ENCODE measurements at places on chromosomes 16 and 17.
A peak's percentile ranks its signal among the peaks of the same experiment; 100 is the strongest.

GRCh38 chr16:24309258-24310142 lies 53.4 kb downstream of the CACNG3 start:
- DNase-seq = no peak

- no peak for DNase-seq
Measured at GRCh38 chr17:13073018-13073417, 55.2 kb upstream of the ELAC2 start.

GRCh38 chr16:23147666-23148065 lies 1.6 kb downstream of the USP31 start:
- DNase-seq = no peak

DNA sequence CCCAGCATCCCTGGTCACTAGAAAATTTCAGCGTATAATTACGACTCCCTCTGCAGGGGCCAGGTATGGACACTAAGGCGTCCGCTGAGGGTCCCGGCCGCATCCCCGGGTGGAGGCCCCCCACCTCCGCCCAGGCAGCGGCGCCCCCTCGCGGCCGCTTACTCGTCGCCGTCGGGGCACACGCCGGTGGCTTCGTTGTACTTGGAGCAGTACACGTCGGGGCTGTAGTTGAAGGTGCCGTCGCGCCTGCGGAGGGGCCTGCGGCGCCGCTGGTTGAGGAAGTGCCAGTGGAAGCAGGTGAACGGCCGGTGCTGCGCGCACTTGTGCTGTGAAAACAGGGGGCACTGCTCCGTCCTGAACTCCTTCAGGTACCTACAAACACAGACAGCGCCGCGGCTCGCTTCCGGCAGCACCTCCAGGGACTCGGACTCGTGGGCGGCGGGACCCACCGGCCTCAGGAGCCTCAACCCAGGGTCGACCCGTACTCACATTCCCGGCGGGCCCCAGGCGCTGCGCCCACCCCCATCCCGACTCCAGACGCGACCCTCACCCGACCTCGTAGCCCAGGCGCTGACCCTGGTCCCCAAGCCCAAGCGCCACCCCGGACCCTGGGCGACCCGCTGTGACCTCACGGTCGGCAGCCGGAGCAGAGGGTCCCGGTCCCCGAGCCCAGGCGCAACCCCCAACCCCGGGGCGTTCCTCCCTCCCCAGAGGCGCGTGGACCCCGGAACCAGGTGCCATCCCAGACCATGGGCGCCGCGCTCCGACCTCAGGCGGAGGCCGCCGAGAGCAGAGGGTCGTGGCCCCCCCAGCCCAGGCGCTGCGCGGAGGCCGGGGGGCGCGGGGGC lies 596 bp downstream of the UNKL start:
- peak; percentile 24 for DNase-seq

DNA sequence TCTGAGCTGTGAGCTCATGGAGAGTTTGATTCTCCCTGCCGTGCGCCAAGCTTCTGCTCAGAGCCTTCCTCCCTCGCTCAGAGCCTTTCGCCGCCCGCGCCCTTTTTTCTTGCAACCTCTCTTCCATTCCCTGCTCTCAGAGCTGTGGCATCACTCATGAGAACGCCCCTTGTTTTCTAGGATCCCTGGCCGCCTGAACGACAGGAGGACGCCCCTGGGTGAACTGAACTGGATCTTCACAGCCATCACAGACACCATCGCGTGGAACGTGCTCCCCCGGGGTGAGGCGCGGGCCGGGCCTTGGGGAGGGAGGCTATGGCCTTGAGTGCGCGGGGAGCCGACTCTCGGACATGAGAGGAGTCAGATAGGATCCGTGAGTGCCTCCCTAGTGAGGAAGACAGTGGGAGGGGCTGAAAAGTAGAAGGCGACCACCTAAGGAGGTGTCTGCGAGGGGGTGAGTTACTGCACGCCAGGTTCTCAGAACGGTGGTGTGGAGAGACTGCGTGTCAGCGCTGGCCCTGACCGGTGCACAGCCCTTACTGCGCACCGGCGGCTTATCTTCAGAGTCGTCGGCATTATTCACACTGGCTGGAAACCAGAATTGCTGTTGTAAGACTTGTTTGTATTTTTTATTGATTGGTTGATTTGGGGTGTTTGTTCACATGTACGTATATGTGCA lies 169.5 kb upstream of the CHMP6 start:
- no peak for DNase-seq

- no peak for DNase-seq
Measured at GRCh38 chr16:20042848-20043247, 30.8 kb downstream of the GPR139 start.

- no peak for DNase-seq
Measured at GRCh38 chr17:1077986-1078711, 81.2 kb downstream of the TIMM22 start.

DNA sequence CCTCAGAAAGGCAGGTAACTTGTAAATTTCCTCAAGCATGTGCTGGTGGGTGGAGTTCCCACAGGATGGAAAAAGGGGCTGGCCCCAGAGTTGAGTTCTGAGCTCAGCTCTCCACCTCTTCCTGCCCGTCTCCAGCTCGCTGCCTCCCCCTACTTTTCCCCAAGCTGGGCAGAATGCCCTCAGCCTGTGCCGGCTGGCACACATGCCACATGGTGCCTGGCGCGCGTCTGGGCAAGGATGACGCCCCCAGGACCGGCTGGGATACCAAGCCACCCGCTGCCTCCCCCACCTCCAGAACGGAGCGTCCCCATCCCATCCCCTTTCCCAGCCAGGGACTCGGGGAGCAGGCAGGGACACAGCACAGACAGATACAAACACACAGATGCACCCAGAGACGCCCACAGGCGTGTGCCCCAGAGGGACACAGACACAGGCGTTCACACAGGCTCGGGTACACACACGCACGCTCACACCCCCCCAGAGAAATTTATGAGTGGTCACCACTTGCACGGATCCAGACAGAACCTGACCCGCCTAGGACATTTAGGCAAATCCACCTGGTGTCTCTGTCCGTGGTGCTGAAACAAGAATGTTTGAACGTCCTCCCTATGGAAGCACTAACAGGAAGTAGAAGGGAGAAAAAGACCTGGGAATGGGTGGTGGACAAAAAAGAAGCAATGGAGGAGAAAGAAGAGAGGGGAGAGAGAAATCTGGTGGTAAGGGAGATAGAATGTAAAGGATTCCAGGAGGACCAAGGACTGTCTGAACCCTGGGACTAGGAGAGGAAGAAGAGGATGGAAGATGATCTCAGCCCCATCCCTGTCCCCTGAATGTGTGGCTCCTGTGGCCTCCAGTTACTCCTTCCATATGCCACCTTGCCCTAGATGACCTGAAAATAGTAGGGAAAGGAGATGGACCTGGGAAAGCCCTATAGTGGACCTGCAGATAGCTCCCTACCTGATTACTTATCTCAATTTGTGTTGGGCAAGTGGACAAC lies 15.5 kb downstream of the NEUROD2 start:
- peak; percentile 52 for DNase-seq

DNA sequence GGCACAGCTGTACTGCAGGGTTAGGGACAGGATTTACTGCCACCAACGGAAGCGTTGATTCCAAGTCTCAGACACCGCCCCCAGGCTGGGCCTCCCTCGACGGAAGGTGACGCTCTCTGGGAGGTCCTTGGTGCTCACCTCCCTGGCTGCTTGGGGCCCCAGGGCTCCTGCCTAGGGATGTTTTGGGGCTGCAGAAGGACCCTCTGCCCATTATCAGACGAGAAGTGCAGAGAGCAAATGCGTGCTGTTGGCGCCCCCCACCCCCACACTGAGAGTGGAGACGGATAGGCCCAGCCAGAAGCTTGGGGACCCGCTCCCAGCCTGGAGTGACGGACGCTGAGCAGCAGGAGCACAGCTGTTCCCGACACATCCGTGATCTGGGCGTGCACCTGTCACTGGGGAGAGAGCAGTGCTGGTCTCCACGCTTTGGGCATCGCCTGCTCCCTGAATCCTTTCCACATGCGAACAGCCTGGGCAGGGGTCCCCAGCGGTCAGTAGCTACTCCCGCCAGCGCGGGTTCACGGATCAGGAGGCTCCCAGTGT lies 5.1 kb upstream of the SOX8 start:
- DNase-seq = no peak

GRCh38 chr17:45073414-45074070 lies 12.4 kb downstream of the NMT1 start:
- DNase-seq = no peak

DNA sequence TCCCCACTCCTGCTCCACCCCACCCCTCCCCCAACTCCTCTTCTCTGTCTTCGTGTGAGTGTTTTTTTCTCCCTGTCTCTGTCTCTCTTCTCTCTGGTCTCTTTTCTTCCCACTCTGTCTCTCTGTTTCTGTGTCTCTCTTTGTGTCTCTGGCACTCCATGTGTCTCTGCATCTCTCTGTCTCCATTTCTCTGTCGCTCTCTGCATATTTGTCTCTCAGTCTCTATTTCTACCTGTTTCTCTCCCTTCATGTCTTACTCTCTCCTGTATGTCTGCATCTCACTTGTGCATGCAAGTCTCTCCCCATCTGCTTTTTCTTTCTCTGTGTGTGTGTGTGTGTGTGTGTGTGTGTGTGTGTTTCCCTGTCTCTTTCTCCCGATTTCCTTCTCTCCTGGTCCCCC lies 68.2 kb downstream of the LYRM1 start:
- DNase-seq = no peak

- DNase-seq = no peak
Measured at GRCh38 chr16:89925596-89926079, 2.5 kb downstream of the TUBB3 start.

GRCh38 chr17:46194393-46195216 lies 1.4 kb upstream of the KANSL1 start:
- no peak for DNase-seq

- DNase-seq = no peak
Measured at GRCh38 chr17:4136373-4136772, 6.5 kb downstream of the ZZEF1 start.

DNA sequence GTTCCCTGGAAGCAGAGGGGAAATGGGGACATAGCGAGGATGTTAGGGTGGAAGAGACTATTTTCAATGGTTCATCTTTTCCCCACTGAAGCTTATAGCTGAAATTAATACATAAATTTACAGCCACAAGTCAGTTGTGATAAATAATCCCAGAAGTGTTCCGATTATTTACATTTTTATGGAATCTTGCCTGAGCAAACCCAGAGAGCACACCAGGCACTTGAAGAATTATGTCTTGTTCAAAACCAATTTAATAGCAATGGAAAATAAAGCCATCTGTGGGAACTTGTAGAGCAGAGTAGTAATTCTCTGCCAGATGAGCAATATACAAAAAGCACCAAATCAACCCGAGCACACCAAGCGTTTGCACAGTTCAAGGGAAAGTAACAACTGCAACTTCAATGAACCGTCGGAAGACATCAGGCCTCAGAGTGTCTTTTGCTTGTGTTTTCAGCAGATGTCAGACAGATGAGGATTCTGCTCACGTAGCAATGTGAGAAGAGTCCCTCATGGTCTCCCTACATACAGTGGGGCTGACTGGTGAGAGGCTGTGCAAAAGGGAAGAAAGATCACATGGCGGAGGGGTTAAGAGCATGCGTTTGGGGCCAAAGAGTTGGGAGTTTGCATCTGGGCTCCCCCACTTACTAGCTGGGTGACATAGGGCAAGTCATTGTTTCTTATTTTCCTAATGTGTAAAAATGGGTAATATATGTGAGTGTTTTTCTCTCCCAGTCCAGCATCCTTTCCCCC lies 148.7 kb upstream of the HS3ST2 start:
- DNase-seq = no peak

GRCh38 chr17:59003860-59004259 lies 102.8 kb downstream of the TRIM37 start:
- DNase-seq = no peak

DNA sequence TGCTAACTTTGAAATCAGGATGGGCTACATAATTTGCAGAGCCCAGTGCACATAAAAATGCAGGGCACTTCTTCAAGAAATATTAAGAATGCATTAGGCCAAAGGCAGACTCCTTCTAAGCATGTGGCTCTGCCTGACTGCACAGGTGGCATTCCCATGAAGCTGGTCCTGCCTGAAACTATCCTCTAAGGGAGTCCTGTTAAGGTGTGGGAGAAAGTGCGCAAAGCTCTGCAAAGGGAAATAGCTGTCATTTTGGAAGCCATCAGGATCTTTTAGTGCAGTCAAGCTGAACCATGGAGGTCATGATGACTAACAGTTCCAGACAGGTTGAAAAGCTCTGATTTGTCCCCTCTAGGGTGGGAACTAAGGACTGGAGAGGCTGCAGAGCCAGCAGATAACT lies 41.9 kb upstream of the CRHR1 start:
- DNase-seq = no peak

DNA sequence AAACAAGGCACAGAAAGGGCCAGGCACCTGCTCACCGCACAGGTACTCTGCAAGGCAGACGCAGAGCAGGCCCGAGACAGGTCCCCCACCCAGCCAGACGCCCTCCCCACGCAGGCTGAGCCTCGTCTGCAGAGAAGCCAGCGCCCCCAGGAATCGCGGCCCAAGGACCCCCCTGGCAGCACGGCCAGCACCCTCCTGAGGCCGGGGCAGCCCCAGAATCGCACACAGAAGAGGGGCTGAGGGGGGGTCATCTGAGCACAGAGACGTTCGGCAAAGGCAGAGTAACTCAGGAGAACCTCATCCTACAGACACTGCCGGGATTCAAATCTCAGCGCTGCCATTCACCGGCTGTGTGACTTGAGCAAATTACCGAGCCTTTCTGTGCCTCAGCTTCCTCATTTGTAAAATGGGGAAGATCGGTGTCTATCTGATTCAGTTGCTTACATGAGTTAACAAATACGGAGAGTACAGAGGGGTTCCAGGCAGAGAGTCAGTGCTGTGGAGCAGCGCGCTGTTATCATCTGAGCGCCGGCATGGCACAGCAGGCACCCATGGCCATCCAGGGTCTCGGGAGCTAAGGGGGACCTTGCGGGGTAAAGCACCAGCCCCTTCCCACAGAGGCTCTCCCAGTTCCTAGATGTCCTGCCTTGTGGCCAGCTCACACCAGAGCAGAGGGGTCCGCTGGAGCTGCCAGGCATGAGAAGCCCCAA lies 10.4 kb downstream of the EMC6 start:
- DNase-seq = no peak

- no peak for DNase-seq
Measured at GRCh38 chr17:66791347-66791746, 43.6 kb upstream of the CACNG5 start.

DNA sequence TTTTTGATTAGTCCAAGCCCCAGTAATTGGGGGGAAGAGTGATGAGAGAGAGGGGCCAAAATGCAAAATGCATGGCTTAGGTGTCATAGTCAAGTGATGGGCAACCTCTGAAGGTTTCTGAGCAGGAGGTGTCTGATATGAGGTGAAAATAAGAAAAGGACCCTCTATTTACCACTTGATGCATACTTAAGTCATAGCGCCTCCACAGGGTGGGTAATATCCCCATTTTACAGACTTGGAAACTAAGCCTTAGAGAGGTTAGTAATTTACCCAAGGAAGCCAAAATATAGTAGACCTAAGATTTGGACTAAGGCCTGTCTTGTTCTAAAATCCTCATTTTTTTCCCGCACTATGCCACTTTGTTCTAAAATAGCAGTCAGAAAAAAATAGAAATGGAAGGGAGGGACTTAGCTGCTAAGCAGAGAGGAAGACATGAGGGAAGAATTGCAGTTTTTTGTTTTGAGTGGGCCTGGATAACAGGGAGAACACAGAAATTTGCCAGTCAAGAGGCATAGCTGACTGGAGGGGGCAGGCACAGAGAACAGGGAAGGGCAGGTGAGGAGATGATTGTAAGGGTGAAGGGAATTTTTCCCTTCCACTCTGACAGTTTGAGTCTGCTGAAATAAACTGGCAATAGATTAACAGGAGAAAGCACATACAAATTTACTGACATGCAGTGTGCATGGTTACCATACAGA lies 2.3 kb upstream of the GRB2 start:
- DNase-seq = no peak
